ENCODE measurements at places on chromosomes 11 and 22.

DNA sequence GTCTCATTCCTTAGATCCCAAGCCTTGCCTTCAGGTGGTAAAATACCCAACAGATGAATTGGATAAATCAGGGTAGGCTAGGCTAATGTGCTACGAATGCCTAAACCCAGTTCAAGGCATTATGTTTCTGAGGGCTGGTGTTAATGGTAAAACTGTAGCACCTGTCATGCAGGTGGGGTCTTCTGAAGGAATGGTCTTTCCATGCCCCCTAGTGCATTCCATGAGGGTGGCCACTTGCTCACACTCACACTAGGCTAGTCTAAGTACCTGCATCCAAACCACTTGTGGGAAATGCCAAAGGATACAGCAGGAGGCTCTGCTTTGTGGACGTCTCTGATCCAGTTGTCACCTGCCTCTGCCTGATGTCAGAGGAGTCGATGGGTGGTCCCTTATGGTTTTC, 24.2 kb upstream of the UCP3 start:
- DNase-seq = no peak

DNA sequence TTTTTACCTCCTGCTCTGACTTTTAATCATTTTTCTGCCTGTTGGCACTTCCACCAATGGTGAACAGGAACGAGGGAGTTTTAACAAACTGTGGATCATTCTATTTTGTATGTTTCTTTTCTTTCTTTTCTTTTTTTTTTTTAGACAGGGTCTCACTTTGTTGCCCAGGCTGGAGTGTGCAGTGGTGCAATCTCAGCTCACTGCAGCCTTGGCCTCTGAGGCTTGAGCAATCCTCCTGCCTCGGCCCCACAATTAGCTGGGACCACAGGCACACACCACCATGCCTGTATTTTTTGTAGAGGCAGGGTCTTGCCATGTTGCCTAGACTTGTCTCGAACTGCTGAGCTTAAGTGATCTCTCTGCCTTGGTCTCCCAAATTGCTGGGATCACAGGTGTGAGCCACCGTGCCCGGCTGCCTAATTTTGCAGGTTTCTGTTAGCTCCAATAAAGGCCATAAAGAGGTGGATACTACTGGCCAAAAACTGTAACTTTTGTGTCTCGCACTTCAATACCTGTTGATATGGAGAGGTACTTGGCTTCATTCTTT, 59.8 kb downstream of the SLC25A17 start:
- DNase-seq = no peak

DNA sequence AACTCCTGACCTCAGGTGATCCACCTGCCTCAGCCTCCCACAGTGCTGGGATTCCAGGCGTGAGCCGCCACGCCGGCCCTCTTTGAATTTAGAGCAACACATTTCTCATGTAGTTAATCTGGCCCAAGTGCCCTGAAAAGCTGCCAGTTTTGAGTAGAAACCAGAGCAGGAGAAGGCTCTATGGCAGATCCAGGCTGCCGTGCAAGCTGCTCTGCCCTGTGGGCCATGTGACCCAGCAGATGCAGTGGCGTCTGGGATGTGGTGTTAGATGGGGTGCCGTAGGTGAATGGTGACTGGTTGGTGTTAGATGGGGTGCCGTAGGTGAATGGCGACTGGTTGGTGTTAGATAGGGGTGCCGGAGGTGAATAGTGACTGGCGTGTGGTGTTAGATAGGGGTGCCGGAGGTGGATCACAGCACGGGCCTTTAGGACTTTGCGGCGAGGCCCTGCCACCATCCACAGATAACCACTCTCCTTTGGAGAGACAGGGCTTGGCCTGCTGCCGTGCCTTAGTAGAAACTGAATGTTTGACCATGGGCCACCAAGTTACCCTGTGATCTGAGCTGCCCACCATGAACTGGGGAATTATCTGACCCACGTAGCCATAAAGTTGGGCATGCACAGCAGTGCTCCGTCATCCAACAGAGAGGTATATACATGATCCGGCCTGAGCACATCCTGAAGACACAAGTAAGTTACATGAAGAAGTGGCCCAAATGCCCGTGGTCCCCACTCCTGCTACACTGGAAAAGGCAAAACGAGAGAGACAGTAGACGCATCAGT, 32.7 kb downstream of the ASCL2 start:
- no peak for DNase-seq

DNA sequence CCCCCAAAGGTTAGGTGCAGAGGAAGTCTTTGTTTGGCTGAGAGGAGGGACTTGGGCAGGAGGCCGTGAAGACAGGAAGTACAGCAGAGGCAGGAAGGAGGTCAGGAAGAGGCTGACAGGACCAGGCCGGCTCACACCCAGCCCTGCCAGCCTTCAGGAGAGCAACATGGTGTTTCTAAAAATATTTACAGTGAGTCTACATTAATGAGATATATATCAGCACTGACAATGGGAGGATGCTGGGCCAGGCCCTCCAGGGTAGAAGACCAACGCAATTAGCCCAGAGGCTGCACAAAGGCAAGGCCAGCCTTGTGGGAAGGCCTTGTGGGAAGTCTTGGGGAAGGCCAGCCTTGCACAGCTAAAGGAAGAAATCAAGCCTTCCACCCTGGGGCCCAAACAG, 7.9 kb upstream of the APLNR start:
- DNase-seq = no peak

GRCh38 chr11:131877246-131877942, 507.0 kb downstream of the NTM start:
- DNase-seq = no peak

DNA sequence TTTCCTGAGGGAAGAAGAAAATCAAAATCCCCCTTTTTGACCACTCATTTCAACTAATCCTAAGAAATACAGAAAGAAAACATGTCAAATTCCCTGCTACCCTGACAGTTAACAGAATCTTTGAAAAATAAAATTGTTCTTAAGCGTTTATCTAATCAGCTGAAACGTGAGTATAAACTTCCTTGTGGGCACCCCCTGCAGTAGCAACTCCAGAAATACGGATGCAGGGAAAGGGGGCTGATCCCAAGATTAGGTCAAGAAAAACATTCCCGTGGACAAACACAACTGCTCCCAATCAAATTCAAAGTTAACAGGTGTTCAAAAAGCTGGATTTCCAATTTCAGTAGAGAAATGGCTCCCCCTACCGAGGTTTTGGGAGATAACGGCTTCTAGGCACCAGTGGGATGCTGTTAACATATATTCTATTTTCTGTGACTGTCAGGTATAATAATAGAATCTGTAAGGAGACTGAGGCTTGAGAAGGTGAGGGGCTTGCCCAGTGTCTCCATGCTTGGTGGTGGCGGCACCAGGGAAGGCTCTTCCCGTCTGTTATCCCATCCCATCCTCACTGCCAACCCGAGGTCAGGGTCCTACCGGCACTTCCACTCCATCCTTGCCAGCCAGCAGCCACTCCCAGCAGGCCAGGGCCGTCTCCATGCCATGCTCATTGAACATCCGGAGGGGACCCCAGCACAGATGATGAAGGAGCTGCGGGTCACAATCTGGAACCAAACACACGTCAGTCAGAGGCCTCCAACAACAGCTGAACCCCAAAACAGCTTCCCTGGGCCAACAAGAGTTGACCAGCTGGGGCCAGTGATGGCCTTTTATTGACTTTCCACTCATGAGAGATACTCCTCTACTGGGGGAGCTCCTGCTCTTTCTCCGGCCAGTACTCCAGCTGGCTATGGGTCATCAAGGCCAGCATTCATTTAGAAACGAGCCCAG, 32.0 kb upstream of the SERPIND1 start:
- no peak for DNase-seq

DNA sequence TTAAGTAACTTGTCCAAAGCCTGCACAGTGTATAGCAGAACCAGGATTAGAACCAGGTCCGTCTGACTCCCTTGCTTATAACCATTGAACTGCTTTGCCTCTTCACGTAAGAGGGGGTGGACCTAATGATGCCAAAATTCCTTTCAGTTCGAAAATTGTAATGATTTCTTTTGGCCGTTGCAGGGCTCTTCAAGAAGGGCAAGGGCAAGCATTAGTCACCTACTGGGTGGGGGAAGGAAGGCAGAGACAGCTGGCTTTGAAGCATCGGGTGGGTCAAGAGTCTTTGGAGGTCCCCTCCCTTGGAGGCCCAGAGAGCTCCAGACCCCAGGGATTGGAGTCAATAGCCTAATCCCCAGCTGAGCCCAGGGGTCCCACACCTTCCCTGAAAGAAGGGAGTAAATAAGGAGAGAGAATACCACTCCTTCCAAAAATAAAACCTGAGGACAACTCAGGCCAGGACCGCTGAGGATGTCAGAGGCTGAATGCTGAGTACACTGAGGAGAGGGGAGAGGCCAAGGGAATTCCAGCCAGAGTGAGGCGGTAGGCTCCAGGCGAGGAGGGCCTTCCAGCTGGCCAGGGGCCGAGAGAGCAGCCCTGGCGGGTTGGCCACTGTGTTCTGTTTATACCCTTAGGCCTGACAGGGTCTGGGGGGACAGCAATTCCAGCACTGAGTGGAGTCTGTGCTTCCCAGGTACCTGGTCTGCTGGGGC, 14.1 kb downstream of the CREB3L1 start:
- no peak for DNase-seq

DNA sequence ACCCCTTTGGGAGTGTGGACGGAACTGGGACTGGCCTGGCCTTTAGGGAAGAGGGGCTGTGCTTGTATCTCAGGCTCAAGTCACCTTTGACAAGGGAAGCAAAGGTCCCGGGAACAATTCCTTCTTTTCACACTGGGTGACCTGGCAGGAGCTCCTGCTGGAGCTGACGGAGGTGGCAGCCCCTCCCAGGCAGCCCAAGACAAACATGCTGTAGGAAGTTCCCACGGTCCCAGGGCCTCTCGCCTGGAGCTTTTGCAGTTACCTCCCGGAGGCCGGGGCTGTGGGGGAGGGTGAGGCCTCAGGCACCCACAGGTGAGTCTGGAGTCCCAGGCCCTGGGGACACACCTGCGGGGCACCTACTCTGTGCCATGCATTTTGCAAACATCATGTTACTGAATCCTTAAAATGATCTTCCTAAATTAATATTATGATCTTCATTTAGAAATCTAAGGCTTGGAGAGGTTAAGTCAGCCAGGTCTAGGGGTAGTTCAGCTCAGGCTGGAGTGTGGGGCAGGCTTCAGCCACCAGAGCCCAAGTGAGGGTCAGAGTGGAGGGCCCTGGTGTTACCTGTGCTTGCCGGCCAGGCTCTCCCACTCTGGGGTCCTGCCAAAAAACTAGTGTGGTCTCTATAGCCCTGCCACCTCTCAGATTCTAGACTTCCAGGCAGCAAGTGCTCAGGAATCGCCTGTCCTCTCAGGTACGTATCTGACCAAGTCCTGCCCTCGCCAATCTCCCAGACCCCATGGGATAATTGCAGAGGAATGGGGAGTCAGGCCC, 15.7 kb upstream of the MYEOV start:
- DNase-seq = no peak

- DNase-seq = no peak
These were observed 24.5 kb downstream of the DUSP8 start for GRCh38 chr11:1547467-1548098.

DNA sequence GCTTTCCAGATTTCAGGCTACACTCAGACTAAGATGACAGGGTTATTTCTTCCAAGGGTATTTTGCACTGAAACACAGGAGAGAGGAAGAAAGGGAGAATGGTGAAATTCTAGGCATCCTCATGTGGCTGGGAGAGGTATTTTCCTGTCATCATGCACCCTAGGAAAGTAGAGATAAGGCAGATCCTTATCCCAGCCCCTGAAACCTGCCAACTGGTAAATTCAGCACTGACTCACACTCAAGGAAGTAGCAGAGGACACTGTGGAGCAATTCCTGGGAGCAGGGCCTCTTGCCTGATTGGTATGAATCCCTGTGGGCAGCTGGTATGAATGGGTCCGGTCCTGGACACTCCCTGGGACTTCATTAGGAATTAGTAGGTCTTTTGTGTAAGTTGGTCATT, 37.6 kb upstream of the SLC5A1 start:
- no peak for DNase-seq
